Neural crest cell (in vitro differentiated cells): ENCODE measurements at places on chromosomes 3 and 15.
A peak's percentile ranks its signal among the peaks of the same experiment; 100 is the strongest.

DNA sequence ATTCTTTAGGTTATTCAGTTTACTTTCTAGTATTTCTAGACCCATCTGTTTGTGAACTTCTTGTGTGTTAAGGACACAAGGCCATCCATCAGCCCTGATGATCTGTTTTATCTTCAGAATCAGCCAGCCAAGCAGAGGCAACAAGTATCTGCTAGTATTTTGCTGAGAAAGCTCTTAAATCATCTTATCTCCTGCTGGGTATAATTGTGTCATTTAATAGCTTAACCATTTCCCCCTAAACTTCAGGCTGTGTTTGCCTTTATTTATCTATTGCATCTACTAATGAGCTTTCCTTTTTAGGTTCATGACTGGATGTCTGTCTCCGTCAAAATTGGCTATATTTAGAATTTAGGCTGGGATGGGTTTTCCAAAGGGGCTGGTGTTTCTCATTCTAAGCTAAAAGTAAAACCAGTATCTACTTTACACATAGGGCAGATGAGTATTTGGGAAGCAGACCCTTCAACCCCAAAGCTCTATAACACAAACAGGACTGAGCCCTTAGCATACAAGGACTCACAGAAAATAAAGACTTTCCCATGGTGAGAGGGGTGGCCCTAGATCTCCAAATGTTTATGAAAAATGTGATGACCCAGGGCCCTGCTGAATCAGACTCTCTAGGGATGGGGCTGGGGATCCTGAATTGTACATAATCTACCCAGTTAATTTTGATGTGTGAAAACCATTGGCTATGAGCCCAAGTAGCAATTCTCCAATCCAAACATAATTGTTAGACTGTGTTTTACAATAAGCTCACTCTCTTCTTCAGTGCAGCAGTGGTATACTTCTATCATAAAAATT is 65.3 kb upstream of the PSMD6 start:
- H3K36me3 ChIP-seq: no peaks in the 10 kb centered on the region
- no peaks in the 10 kb centered on the region for H3K27me3 ChIP-seq
- H3K4me3 ChIP-seq: no peak overlapping the region
- DNase-seq: no peak

GRCh38 chr3:15520185-15520584 is 1.3 kb downstream of the COLQ start:
- no peak overlapping the region for H3K27ac ChIP-seq
- H3K27me3 ChIP-seq: no peaks in the 10 kb centered on the region
- peaks cover 5% of the 10 kb centered on the region for H3K4me1 ChIP-seq
- no peak overlapping the region for H3K4me3 ChIP-seq

DNA sequence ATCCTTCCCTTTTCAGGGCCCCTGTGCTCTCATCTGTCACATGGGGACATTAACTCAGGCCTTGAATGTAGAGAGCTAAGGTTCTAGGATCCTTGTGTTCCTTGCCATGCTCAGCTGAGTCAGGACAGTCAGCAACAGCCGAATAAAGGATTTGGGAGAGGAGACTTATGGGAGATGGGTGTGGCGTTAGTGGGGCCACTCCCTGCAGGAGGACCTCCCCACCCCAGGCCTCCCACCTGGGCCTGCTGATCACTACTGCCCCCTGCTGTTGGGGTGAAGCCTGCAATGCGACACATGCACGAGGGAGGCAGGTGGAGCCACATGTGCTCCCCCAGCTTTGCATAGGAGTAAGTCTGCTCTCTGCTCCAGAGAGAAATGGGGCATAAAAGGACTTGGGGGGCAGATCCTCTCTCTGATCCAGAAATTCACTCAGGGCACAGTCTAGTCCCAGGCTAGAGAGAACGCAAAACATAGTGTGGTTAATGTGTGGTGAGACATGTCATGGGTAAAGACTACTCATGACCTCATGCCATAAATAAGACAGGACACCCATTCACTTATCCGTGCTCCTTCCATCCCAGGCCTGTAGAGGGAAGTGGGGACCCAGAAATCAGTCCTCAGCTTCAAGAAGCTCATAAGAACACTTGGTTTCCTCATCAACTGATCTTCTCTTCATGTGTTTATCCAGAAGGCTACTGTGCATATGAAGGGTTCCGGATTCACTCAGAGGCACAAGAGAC is 19.4 kb downstream of the RBP1 start:
- no peak for DNase-seq
- peaks cover 44% of the 10 kb centered on the region for H3K27me3 ChIP-seq
- H3K4me1 ChIP-seq: no peaks in the 10 kb centered on the region
- H3K36me3 ChIP-seq: peaks cover 3% of the 10 kb centered on the region

DNA sequence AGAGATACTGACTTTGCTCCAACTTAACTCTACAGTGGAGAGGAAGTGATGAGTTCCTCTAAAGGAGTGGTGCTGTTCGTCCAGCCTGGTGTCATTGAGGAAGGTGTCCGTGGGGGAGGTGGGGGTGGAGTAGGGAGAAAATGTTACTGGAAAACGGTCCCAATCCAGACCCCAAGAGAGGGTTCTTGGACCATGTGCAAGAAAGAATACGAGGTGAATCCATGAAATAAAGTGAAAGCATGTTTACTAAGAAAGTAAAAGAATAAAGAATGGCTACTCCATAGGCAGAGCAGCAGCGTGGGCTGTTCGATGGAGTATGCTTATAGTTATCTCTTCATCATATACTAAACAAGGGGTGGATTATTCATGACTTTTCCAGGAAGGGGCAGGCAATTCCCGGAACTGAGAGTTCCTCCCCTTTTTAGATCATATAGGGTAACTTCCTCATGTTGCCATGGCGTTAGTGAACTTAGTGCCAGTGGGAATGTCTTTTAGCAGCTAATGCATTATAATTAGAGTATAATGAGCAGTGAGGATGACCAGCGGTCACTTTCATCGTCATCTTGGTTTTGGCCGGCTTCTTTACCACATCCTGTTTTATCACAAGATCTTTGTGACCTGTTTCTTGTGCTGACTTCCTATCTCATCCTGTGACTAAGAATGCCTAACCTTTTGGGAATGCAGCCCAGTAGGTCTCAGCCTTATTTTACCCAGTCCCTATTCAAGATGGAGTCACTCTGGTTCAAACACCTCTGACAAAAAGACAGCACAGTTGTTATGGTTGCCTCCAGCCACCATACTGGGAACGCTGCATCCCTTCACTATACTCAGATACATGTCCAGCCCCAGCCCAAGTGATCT is 38.6 kb downstream of the CLEC3B start:
- no peak for DNase-seq
- H3K27ac ChIP-seq: no peak overlapping the region
- H3K4me1 ChIP-seq: peaks cover 16% of the 10 kb centered on the region

DNA sequence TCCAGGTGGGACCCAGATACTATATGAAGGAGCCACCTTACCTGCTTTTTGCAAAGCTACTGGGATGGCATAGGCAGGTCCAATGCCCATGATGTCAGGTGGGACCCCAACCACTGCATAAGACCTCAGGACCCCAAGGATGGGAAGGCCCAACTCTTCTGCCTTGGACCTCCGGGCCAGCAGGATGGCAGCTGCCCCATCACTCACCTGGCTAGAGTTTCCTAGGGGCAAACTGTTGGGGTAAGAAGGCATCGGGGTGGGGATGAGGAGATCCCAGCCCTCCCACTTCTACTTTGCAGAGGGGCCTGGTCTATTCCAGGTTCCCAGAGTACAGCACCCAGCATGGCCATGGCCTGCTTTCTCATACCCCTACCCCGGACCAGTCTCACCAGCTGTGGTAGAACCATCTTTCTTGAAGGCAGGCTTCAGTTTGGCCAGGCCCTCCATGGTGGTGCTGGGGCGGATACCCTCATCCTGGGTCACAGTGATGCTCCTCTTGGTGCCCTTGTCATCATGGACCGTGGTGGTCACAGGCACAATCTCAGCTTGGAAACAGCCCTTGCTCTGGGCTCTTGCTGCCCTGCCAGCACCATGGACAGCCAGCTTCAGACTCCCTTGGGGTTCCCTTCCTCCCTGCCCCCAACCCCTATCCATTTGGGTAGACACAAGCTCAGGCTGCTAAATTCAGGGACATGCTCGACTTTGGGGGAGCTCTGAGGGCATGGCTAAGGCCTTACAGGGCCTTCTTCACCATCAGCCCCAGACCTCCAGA is 10.6 kb downstream of the ACAA1 start:
- no peaks in the 10 kb centered on the region for H3K4me1 ChIP-seq
- no peaks in the 10 kb centered on the region for H3K27me3 ChIP-seq
- H3K4me3 ChIP-seq: no peak overlapping the region
- no peak for DNase-seq
- no peak overlapping the region for H3K27ac ChIP-seq
- peaks cover 19% of the 10 kb centered on the region for H3K36me3 ChIP-seq

GRCh38 chr3:151866711-151867410 is 6.6 kb upstream of the SUCNR1 start:
- no peak overlapping the region for H3K4me3 ChIP-seq
- no peak overlapping the region for H3K27ac ChIP-seq
- H3K36me3 ChIP-seq: no peaks in the 10 kb centered on the region

- H3K4me3 ChIP-seq: no peak overlapping the region
- H3K27ac ChIP-seq: no peak overlapping the region
- peaks cover 20% of the 10 kb centered on the region for H3K4me1 ChIP-seq
- peaks cover 7% of the 10 kb centered on the region for H3K36me3 ChIP-seq
Measured at GRCh38 chr3:188869628-188870027, 302.1 kb upstream of the TPRG1 start.

- H3K36me3 ChIP-seq: no peaks in the 10 kb centered on the region
- H3K4me3 ChIP-seq: no peak overlapping the region
- peaks cover 9% of the 10 kb centered on the region for H3K27me3 ChIP-seq
- DNase-seq: no peak
Measured at GRCh38 chr15:42119446-42119760, 25.0 kb upstream of the PLA2G4D start.

GRCh38 chr3:194158942-194159439 is 23.0 kb downstream of the HES1 start:
- peak overlapping the region; percentile 6 for H3K27ac ChIP-seq
- peaks cover 28% of the 10 kb centered on the region for H3K27me3 ChIP-seq
- no peak overlapping the region for H3K4me3 ChIP-seq
- peaks cover 18% of the 10 kb centered on the region for H3K4me1 ChIP-seq
- H3K36me3 ChIP-seq: peaks cover 5% of the 10 kb centered on the region
- no peak for DNase-seq

GRCh38 chr15:95567686-95568085 is 762.8 kb upstream of the NR2F2 start:
- no peaks in the 10 kb centered on the region for H3K4me1 ChIP-seq
- no peak for DNase-seq
- H3K4me3 ChIP-seq: no peak overlapping the region
- H3K27ac ChIP-seq: no peak overlapping the region

GRCh38 chr3:48267782-48268181 is 26.9 kb downstream of the ZNF589 start:
- H3K27me3 ChIP-seq: no peaks in the 10 kb centered on the region
- H3K4me3 ChIP-seq: no peak overlapping the region
- DNase-seq: no peak
- no peak overlapping the region for H3K27ac ChIP-seq
- H3K4me1 ChIP-seq: peaks cover 11% of the 10 kb centered on the region
- peaks cover 46% of the 10 kb centered on the region for H3K36me3 ChIP-seq

DNA sequence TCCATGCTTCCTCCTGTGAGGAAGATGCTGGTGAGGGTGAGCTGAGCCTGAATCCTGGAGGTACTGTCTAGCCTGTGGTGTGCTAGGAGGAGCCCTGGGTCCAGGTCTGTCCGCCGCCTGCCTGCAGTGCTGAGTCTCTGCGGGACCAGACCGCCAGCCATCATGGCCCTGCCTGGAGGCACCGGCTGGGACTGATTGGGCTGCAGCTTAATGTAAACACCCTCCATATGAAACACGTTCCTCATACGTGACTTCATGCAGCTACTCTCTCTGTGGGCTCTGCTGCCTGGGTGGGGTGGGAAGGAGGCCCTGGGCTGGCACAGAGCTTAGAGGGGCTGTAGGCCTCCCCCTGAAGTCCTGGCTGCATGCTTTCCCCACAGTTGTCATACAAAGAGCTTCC is 67.4 kb downstream of the FBLN2 start:
- H3K4me3 ChIP-seq: no peak overlapping the region
- DNase-seq: no peak
- no peaks in the 10 kb centered on the region for H3K4me1 ChIP-seq
- H3K36me3 ChIP-seq: no peaks in the 10 kb centered on the region
- H3K27ac ChIP-seq: peak overlapping the region; percentile 27
- no peaks in the 10 kb centered on the region for H3K27me3 ChIP-seq

DNA sequence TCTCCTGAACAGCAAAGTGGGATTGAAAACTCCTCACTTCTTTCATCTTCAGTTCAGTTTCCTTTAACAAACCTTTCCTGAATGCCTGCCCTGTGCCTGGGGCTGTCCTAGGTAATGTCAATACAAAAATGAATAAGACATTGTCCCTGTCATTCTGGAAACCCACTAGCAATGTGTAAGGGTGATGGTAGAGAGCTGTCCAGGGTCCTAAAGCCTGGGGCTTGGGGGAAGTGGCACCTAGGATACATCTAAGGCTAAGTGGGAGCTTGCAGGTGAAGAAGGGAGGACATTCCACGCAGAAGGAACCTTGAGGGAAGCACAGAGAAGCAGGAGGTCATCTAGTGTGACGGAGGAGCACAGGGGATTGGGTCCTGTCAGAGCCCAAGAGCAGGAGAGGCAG is 212.7 kb upstream of the PPP2R3A start:
- DNase-seq: no peak
- H3K4me1 ChIP-seq: peaks cover 12% of the 10 kb centered on the region
- H3K36me3 ChIP-seq: no peaks in the 10 kb centered on the region
- no peaks in the 10 kb centered on the region for H3K27me3 ChIP-seq

DNA sequence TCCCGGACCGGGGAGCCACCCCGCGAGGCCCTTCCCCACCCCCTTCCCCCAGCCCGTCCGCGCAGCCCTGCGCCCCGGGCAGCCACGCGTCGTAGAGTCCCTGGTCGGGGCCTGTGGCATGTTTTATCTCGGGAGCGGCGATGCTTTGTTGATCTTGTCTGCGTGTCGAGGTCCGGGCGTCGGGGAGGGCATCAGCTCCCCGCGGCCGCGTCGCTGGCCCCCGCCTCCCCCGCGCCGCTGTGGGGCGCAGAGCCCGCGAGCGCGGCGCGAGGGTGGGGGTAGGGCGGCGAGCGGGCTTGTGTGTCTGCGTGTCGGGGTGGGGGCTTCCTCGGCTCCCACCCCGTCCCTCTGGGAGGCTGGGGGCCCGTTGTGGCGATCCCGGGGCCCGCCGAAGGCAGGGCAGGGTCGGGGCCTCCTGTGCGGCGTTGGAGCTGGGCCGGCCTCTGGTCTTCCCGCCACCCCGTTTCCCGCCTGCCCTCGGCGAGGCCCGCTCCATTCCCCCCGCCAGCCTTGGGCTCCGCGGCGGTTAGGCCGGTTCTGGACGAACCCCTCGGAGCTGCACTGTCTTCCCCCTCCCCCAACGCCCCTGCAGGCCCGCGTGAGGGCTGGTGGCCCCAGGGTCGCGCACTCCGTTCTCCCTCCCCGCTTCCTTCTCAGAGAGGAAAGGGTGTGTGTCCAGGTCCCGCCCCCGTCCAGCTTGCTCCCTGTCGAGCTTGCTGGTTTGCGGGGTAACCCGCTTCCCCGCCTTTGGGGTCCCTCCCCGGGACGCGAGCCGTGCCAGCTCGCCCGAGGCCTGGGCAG is 695 bp downstream of the GMPS start:
- H3K27me3 ChIP-seq: no peaks in the 10 kb centered on the region
- H3K27ac ChIP-seq: peak overlapping the region; percentile 99
- peak; percentile 43 for DNase-seq
